ENCODE measurements at places on chromosomes 11 and 22.

- no peak for DNase-seq
Measured at GRCh38 chr11:96001037-96001436, 77.1 kb upstream of the MTMR2 start.

DNA sequence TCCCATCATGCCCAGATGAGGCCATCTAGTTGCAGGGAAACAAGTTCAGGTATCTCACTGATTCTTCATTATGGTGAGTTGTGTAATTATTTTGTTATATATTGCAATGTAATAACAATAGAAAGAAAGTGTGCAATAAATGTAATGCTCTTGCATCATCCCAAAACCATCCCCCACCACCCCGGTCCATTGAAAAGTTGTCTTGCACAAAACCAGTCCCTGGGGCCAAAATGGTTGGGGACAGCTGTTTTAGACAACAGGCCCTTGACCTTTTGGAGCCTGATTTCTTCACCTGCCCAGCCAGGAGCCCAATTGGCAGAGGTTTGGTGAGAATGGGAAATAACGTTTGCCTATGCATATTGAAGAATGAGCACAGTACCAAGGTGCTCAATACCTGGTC is 15.9 kb downstream of the MPEG1 start:
- DNase-seq = no peak

DNA sequence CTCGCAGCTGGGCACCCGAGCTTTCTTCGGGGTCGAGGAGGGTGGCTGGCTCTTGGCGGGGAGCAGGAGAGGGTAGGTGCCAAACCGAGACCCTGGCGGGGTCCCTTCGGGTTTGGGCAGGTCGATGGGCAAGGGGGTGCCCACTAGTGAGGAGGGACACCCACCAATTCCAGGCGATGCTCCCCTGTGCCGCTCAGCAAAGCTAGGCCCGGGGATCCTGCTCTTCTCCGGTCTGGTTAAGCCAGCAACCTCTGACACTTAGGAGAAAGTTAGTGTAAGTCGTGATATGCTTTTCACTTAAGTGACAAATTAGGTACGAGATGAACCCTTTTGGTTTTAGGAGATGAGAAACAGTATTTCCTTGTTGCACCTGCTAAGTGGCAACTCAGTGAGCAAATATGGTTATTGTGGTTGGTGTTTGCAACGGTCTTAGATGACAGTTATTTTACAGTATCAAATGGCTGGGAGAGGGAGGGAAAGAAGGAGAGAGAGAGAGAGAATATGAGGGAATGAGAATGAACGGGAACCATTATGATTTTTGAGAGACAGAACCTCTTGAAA is 565 bp downstream of the NUCB2 start:
- no peak for DNase-seq

DNA sequence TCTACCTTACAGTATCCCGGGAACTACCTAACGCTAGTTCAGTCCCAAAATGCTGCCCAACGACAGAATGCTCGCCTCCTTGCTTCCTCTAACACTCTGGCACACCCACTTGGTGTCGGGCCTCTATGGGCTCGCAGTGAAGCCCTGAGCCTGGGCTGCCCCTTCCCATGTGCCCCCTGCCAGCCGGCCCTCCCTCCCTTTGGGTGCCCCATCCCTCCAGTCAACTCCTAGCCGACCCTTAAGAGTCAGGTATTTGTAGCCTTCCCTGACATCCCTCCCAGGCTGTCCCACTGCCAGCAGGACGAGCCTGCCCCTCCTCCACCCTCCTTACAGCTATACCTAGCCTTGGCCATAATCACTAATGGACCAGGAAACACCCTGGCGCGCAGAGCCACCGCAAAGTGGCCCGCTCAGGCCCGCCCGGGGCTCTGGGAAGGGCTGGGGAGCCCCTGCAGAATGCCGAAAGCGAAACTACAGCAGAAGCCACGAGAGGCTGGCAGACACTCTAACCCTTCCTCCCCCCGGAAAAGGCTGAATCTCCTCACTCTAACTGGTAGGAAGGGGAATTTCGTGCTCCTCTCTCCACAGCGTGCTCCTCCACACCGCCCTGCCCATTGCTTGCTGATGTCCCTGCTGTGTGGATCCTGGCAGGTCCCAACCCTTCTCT is 8.2 kb downstream of the CBX7 start:
- peak; percentile 42 for DNase-seq

- DNase-seq = no peak
Measured at GRCh38 chr22:31635638-31636306, 26.2 kb downstream of the PISD start.

DNA sequence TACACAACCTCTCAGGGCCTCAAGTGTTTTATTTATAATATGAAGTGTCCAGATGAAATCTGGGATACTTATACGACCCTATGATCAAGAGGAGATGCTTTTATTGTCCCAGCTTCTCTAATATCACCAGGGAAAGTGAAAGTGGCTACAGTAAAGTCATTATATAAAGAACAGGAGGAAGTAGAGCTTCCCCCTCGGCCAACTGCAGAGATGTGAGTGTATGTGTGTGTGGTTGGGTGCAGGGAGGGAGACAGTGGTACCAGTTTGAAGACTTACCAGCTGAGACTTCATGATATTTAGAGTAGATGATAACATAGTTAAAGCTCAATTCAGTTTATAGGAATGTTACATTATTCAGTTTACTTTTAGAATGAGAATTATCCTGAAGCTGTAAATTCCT is 373.6 kb upstream of the DDI1 start:
- DNase-seq = no peak

DNA sequence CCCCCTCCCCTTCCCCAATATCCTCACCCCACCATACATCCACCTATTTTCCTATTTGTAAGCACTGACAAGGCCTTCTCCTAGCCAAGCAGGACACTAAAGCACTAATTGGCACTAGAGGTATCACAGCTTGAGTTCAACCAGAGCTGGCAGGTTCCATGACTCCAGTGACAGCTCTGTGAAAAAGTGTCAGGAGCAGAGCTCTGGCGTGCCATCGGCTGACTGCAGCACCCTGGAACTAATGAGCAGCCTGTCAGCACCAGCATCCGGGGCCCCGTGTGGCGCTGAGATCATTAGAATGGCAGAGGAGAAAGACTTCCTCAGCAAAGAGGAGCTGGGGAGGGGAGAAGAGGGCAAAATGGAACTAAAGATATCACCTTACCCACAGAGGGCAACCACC is 847.4 kb downstream of the NTM start:
- no peak for DNase-seq

DNA sequence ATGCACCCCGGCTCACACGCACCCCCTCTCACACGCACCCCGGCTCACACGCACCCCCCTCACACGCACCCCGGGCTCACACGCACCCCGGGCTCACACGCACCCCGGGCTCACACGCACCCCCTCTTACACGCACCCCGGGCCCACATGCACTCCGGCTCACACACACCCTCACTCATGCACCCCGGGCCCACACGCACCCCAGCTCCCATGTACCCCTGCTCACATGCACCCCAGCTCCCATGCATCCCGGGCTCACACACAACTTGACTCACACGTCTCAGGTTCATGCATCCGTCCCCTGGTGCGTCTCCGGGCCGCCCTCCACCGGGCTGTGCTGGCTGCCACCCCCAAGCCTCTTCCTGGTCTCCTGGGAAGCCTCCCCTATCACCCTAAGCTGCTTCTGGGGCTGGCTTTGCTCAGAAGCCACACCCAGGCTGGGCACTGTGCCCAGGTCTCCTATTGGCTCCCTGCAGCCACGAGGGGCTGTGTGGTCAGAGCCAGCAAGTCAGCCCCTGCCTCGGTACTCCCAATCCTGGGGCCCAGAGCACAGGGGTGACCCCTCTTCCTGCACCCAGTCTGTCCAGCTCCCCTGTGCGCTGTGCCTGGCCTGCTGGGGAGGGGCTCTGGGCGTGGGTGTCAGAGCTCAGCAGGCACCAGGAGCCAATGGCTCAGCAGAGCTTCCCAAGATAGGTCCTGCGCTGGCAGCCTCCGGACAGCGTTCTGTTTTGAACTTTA is 16.9 kb downstream of the TSPAN4 start:
- DNase-seq = no peak

DNA sequence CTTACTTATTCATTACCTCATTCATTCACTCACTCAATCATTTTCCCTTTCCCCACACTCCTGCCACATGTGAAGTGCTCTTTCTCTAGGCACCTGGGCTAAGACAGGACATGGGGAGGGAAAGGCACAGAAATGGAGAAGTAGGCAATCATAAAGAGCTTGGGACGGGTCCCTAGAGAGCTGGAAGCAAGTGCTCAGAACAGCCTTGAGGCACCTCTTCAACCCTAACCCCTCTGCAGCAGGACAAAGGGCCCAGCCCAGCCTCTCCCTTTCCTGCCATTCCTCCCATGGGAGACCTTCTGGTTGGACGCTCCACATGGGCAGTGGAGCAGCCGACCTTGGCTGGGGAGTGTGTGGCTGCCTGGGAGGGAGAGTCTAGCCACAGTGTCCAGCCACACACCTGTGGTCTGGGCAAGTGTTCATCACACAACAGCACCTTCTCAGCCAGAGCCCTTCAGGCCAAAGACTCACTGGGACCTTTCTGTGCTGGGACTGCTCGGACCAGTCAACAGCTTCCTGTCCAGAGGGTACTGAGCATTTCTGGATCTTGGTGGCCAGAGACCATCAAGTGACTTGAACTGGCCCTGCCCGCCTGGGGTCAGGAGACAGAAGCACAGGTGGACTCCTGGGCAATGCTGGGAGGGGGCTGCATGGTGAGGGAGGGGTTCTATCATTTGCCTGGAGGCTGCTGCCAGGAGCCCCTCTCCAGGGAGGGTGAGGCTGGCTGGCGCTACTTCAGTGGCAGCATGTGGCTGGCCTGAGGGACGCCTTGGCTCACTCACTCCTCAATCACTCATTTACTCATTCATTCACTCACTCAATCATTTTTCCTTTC is 1.0 kb upstream of the MUC5AC start:
- no peak for DNase-seq

DNA sequence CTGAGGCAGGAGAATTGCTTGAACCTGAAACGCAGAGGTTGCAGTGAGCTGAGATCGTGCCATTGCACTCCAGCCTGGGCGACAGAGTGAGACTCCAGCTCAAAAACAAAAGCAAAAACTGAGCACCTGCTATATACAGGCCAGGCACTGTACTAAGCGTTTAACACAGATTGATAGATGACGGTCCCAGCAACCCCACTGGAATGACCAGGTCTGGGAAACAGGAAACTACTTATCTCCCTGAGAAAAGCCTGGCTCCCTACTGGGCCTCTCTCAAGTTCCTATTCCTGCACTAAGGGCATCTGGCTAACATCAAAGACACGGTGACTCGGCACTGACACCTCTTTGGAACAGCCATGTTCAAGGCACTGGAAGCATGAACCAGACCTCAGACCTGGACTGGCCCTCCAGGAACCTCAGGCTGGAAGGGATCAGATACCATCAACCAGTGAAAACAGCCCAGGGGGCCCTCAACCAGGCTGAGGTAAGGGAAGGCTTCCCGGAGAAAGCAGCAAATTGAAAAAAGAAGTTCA is 16.6 kb downstream of the ARAP1 start:
- no peak for DNase-seq

DNA sequence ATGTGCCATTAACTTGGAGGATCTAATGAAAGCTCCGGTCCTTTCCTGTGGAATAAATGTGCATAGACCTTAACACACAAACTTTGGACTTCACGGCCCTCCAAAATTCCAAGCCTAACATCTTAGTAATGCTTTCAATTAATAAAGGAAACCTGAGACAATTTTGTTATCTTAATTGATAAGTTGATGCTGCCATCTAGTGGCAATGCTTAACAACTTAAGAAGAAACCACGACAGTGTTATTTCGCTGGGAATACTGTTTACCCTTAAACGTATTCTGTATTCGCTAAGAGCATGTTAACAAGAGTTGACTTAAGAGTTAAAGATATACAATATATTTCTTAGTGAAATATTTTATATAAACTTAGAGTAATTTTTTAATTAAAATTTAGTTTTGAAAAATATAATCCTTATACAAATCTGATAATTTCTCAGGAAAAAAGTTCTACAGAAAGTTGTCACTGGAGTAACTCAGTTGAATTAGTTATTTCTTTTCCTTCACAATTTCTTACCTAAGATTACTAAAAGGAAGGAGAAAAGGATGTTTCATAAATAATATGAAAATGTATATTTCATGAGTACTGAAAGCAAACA is 35.0 kb upstream of the OR9G4 start:
- no peak for DNase-seq

GRCh38 chr11:8683115-8683807 is 669 bp downstream of the RPL27A start:
- DNase-seq = peak; percentile 19

DNA sequence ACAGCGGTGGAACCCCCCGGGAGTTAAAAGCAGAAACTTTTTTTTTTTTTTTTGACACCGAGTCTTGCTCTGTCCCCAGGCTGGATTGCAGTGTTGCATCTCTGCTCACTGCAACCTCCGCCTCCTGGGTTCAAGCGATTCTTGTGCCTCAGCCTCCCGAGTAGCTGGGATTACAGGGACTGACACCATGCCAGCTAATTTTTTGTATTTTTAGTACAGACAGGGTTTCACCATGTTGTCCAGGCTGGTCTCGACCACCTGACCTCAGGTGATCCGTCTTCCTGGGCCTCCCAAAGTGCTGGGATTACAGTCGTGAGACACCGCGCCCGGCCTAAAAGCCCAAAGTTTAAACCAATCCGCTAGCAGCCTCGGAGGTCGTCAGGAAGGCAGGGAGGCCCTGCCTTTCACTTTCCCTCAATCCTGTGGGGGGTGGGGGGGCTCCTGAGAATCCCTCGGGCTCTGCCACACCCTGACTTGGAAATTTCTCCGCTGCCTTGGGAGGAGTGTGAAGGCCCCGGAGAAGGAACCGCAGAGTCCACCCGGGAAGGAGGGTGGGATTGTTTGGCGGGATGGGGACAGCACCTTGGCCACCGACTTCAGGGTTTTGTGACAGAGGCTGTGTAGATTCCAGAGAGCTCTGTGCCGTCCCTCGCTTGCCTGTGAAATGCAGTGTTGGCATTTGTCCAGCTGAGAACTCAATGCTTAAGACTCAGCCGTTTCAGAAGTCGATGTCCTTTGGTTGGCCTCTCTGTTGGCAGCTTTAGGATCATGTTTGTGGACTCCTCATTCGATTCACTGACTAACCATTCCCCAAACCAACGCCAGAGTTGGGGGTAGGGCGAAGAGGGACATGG is 1.0 kb downstream of the ARHGAP8 start:
- DNase-seq = no peak

DNA sequence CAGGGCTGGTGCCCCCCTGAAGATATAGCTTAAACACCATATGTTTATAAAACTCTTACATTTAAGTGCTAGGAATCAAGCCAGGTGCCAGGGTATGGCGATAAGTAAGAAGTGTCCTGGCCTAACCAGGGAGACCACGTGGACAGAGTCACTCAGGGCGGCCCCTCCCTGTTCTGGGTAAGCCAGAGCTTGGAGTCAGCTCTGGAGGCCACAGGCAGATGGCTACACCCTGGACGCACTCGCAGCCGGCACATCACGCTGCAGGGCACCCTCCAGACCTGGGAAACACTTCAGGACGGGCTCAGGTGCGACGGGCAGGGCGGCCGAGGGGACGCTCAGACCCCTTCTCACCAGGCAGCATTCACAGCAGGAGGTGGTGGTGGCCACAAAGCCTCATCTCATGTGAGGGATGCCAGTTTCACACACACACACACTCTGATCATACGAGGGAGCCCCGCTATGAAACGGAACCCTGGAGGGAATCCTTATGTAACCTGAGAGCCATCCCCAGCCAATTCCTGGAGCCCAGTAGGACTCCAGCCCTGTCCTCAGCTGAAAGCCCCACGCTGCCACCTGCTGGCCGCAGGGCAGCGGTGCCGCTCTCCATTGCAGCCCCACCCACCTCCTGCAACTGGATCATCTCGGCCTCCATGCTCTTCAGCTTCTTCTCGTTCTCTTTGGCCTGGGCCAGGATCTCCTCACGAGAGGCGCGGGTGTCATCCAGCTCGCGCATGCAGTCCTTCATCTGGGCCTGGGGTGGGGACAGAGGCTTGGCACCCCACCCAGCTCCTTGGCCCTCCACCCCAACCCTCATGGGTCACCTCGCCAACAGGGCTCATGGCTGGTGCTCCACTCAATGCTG is 33.4 kb downstream of the APOL1 start:
- peak; percentile 41 for DNase-seq
